AG08396 (cell line): ENCODE measurements at places on chromosomes 11 and 22.

- no peak for DNase-seq
Measured at GRCh38 chr11:64713781-64714363, 9.1 kb downstream of the NRXN2 start.

DNA sequence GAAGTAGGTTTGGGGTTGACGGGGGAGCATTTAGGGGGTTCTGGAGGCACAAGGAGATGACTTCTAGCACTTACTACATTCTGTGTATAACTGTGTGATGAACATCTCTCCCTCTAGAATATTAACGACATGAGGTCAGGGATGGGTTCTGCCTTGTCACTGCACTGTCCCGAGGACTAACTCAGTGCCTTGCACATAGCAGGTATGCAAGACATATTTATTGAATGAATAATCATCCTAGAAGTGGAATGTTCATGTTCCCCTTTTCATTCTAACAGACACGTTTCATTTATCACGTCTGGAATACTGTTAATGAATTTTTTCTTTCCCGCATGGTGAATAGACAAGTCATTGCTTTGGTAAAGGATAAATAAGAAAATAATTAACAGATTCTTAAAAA is 12.6 kb downstream of the SYT13 start:
- DNase-seq = no peak

- peak; percentile 98 for DNase-seq
Measured at GRCh38 chr11:57311109-57311936, 13.4 kb downstream of the TNKS1BP1 start.

GRCh38 chr22:25072406-25072805 is 119.9 kb downstream of the KIAA1671 start:
- DNase-seq = no peak

DNA sequence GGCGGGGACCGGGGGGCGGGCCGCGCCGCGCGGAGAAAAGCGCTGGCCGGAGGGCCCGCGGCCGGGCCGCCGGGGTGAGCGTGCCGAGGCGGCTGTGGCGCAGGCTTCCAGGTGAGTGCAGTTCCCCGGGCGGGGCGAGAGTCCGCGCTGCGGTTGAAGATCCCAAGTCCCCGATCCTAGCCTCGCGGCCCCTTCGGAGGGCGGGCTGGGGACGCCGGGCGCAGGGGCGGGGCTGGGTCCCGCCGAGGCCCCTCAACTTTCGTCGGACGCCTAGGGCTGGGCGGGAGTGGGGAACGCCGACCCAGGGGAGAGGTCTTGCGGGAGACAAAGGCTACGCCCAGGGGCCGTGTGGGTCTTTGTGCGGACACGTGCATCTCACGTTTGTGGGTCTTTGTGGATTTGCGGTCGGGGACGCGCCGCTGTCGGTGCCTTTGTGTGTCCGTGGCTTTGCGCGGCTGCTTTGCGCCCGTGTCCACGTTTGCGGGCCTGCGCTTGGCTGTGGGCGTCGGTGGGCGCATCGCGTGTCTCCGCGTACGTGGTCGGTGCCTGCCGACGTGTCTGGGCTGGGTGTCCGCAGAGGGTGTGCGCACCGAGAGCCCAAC is at the start of gene TSKU:
TSKU (plus strand) TSS at position 63 of the 602 bp plus-strand sequence. CDS start 12,261 bp downstream, outside the sequence.
- DNase-seq = peak; percentile 53

- DNase-seq = peak; percentile 85
Measured at GRCh38 chr22:46829117-46829891, 66.9 kb downstream of the TBC1D22A start.

DNA sequence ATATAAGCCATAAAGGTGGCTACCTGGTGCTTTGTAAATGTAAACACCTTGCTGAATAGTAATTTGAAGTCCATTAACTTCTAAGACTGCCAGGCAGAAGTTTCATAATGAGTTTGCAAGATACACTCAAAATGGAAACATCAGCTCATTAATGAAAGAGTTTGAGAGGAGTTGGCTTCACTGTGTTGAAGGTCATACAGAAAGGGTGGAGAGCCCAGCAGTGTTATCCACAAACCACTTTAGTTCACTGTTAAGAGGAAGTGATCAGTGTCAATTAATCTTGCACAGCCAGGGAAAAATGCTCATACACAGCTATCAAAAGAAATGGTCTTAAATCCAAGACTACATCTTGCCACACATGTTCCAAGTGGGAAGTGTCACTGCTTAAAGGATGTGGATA is 689.4 kb downstream of the JRKL start:
- no peak for DNase-seq

DNA sequence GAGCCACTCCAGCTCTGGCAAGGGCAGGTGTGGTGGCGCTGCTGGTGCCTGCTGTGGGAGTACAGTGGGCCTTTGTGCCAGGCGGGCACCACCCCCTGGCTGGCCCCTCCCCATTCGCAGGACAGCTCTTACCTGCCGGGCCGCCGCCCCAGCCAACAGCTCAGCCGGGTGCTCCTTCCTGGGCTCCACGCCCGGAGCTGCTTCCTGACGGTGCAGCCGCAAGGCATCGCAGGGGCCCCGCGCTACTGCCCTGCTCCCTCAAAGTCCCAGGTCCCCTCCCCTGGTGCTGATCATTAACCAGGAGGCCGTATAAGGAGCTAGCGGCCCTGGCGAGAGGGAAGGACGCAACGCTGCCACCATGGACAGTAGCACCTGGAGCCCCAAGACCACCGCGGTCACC is at the start of gene SLC5A1:
SLC5A1 (plus strand) TSS at position 338 of the 400 bp plus-strand sequence; CDS start at position 359, 21 bp downstream.
- DNase-seq = no peak

DNA sequence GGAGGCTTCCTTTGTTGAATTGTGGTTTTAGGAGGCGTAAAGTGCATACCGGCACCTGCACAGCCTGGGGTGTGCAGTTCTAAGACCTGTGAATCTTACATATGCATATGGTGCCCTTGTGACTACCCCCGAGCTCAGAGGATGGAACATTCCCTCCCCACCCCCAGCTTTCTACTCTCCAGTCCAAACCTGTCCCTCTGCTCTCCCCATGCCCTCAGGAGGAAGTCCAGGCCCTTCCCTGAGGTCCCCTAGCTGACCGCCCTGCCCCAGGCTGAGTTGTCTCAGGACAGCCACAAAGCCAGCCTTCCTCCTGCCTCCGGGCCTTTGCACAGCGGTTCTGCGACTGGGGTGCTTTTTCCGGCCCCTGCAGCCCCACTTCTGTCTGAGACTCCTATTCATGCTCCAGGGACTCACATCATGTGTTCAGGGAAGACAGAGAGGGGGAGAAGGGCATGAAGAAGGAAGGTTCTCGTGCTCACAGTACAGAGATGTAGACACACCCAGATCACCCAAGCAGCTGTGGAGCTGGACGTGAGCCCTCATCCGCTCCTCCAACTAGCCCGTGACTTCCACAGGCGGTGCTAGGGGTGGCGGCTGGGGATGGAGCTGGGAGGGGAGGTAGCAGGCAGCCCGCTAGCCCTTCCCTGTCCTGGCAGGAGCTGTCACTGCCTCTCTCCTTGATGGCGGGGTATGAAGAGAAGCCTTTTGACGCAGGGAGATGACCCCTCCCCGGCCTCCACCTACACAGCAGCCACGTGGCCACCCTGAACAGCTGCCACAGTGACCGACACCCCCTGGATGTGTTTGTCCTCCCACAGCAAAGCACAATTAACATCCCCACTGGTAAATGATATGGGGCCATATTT is 50.8 kb downstream of the FLRT1 start:
- peak; percentile 39 for DNase-seq

DNA sequence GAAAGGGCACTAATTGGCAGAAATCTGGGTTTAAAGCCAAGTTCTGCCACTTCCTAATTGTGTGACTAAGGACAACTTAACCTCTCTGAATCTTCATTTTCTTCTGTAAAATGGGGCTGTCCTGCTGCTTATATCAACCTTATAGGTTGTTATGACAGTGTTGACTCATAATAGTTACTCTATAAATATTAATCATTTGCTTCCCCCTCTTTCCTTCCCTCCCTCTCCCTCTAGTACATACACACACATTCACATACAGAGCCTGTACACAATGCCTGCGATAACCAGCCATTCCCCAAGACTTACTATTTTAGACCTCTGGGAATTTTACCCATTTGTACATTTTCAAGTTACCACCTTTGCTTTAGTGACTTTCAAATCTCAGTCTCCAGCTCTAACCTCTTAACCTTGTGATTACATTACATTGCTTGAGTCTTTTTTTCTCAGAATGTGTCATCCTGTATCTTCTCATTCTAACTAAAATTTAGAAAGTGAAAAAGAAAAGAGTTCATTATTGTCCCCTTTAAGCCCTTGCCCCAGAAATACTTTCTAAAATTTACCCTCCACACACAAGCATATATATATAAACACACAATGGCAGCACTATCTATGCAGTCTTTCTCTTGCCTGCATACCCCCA is 31.9 kb downstream of the GDPD4 start:
- no peak for DNase-seq

DNA sequence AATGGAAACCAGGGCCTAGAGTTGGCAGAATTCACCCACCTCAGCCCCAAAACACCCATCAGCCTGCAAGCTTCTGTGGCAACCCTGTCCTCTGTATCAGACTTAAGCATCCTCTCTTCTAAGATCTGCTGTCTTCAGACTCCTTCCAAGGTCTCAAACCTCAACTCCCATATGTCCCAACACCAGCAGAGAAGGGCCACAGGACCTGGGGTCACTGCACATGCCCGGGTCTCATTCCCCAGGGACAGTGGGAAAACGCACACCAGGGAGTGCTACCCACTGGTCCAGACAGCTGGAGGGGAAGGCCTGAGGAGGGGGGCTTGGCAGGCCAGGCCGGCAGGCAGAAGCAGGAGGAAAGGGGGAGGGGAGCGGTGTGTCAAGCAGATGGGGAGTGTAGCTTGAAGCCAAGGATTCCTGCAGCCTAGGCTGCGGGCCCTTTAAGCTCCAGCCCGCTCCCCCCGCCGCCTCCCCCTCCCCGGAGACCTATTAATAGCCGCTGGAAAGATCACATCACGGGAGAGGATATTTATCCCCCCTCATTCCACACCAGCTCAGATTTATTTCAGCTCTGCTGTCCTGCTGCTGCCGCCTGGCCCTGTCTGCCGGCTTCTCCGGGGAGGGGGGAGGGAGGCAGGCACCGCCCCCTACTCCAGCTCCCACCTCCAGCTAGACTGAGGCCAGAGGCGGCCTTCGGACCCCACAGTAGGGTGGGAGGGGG is 16.7 kb downstream of the BCL9L start:
- peak; percentile 79 for DNase-seq

DNA sequence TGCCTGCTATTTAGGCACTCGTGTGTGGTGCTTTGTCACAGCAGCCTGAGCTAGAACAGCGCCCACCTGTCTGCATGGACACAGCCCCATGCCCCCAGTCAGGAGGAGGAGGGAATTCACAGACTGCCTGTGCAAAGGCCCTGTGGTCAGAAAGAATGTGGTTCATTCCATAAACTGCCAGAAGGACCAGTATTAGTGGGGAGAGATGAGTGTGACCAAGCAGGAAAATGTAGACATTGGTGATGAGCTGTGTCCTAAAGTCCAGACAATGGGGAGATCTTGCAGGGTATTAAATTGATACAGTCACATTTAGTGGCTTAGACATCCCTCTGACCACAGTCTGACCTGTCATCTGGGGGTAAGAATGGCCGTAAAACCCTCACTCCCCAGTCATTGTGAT is 83.7 kb upstream of the LINC01488 start:
- DNase-seq = no peak

DNA sequence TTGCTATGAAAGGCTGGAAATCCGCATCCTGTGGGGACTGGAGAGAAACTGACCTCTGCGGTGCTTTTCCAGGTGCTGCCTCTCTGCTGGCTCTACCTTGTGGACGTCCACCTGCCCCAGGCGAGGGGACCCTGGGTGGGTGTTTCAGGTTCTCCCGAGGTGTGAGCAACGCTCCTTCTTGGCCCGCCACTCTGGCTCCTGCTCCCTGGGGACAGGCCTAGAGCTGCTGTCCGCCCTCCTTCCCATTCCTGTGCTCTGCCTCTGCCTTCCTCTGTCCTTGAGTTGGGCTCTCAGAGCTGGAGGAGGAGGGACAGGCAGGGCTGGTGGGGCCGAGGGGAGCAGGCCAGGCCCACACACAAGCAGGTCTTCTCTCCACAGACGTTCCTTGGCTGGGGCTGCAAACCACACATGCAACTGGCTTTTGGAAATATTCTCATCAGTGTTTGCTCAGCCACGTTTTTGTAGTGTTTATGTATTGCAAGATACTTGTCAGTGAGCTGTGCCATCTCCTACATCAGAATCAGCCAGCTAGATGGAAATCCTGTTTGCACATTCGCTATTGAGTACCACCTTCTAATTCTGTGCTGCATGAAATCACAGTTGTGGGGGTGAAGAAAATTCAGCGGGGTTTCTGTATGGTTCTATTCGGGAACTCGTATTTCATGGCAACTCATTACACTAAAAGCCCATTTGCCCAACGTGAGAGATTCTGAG is 1115.0 kb downstream of the BRD1 start:
- no peak for DNase-seq

- no peak for DNase-seq
Measured at GRCh38 chr11:26019386-26019785, 312.5 kb upstream of the ANO3 start.

DNA sequence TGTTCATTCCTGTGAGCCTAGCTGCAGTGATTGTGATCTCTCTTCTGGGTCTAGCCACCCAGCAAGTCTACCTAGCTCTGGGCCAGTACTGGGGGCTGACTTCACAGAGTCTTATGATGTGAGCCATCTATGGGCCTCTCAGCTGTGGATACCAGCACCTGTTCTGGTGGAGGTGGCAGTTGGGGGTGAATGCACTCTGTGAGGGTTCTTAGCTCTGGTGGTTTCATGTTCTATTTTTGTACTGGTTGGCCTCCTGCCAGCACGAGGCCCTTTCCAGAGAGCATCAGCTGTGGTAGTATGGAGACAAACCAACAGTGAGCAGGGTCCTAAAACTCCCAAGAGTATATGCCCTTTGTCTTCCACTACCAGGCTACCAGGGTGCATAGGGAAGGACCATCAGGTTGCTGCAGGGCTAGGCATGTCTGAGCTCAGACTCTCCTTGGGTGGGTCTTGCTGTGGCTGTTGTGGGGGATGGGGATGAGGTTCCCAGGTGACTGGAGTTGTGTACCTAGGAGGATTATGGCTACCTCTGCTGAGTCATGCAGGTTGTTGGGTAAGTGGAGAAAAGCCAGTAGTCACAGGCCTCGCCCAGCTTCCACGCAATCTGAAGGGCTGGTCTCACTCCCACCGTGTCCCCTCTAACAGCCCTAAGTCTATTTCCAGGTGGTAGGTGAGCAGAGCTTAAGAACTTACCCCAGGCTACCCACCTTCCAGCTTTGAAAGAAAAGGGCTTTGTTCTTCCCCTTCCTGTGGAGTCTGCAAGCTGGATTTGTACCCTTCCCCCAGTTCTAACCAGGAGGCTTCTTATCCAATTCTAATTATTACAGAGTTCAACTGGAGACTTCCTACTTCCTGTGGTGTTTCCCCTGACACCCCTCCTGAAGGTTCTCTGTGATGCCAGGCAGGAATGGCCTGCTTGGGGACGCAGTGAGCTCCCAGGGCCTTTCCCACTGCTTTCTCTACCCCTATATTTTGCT is 250.7 kb downstream of the LUZP2 start:
- DNase-seq = no peak

DNA sequence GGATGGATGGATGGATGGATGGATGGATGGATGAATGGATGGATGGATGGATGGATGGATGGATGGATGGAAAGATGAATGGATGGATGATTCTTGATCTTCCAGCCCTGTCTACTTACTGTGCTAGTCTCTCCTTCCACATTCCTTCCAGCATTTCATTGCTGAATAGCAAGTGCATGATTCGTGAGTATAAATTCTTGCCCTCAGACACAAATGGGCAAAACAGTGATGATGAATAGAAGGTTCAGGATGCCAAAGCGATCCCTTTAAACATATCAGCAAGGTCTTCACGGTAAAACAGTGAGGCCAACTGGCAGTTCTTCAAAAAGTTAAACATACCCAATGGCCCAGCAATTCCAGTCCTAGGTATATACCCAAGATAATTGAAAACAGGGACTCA is 400.2 kb downstream of the MN1 start:
- peak; percentile 34 for DNase-seq

- no peak for DNase-seq
Measured at GRCh38 chr11:102430158-102430836, 22.3 kb downstream of the TMEM123 start.
